Activated T-cell treated with anti-CD3 and anti-CD28 coated beads, Interleukin-2, amount 50 U/mL, for 72 hours (primary cell): ENCODE measurements at places on chromosomes 4 and X. TPM values are rescaled to one million over a fixed set of nuclear protein-coding genes. Genes with fewer than 3 reads are reported as not detected.

HPGDS gene
- not detected for total RNA-seq

AKAP4 gene
- total RNA-seq = not detected

PRDM5 gene
- total RNA-seq = 0.60 TPM

UGT2B15 gene
- total RNA-seq = not detected

MAGEB1 gene
- total RNA-seq = not detected

STBD1 gene
- not detected for total RNA-seq

DNA sequence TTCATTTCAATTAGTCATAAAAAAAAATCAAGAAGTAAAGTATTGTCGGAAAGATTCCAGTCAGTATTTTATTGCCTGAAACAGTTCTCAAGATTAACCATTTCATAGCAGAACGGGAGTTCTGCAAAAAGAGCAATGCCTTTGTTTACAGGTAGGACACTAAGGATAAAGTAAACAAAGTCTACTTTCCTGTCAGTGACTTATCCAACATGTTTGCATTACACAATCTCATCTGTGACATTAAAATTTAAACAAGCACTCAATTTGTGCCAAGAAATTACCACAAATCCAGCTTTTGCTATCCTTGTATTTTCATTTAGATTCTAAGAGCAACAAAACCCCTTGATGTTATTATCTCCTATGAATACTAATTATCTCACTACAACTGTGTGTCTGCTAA, 306.5 kb upstream of the LDB2 start:
- no peak for DNase-seq
- H3K36me3 ChIP-seq = no peaks in the 10 kb centered on the region
- H3K27me3 ChIP-seq = peaks cover 40% of the 10 kb centered on the region
- no peak overlapping the region for H3K4me3 ChIP-seq
- H3K4me1 ChIP-seq = no peaks in the 10 kb centered on the region
- H3K27ac ChIP-seq = no peak overlapping the region
